ENCODE measurements at places on chromosomes 11 and 22. TPM values are rescaled to one million over a fixed set of nuclear protein-coding genes. Genes with fewer than 3 reads are reported as not detected.

GRCh38 chr11:125910226-125910849 lies 6.0 kb downstream of the DDX25 start:
- H3K36me3 ChIP-seq: no peaks in the 10 kb centered on the region
- no peak for DNase-seq
- peaks cover 15% of the 10 kb centered on the region for H3K27me3 ChIP-seq

- H3K4me3 ChIP-seq: no peak overlapping the region
- no peak for DNase-seq
- no peak overlapping the region for H3K27ac ChIP-seq
- peaks cover 40% of the 10 kb centered on the region for H3K27me3 ChIP-seq
- no peaks in the 10 kb centered on the region for H3K36me3 ChIP-seq
- no peaks in the 10 kb centered on the region for H3K4me1 ChIP-seq
Observed at GRCh38 chr22:23574877-23575276, 5.2 kb downstream of the IGLL1 start.

GRCh38 chr11:34216706-34217105 lies 111.3 kb downstream of the NAT10 start:
- no peak overlapping the region for H3K4me3 ChIP-seq
- no peaks in the 10 kb centered on the region for H3K4me1 ChIP-seq
- H3K27ac ChIP-seq: no peak overlapping the region
- H3K27me3 ChIP-seq: no peaks in the 10 kb centered on the region

- no peaks in the 10 kb centered on the region for H3K27me3 ChIP-seq
- DNase-seq: no peak
- H3K36me3 ChIP-seq: peaks cover 10% of the 10 kb centered on the region
- no peak overlapping the region for H3K27ac ChIP-seq
- no peak overlapping the region for H3K4me3 ChIP-seq
Observed at GRCh38 chr22:19959043-19959586, 17.5 kb upstream of the TXNRD2 start.

- no peak overlapping the region for H3K4me3 ChIP-seq
- no peak overlapping the region for H3K27ac ChIP-seq
- DNase-seq: no peak
- no peaks in the 10 kb centered on the region for H3K36me3 ChIP-seq
Observed at GRCh38 chr11:86623041-86623621, 49.3 kb downstream of the ME3 start.

ANO1 gene
- not detected for total RNA-seq

MMP8 gene
- total RNA-seq: not detected

Data from T-cell (primary cell).